A549 treated with CORT108297 at 1 μM for 4 hours (cell line): ENCODE measurements at places on chromosomes 12 and 14. TPM values are rescaled to one million over a fixed set of nuclear protein-coding genes. Genes with fewer than 3 reads are reported as not detected.

The TAS2R46 gene
- 0.08 TPM in 1 of 5 replicates, not detected in the others for total RNA-seq

The KRT75 gene
- 0.13 to 0.21 TPM (median 0.16 TPM) in 5 replicates for total RNA-seq

The RNU4-1 gene
- total RNA-seq: not detected in 5 replicates

The INHBE gene
- total RNA-seq: 0.08 to 0.16 TPM (median 0.10 TPM) in 4 of 5 replicates, not detected in the other

The REC8 gene
- 2.6 to 8.3 TPM (median 4.8 TPM) in 5 replicates for total RNA-seq

The IGFBP6 gene
- 154 to 257 TPM (median 250 TPM) in 5 replicates for total RNA-seq

The ADCY4 gene
- not detected in 5 replicates for total RNA-seq

The BCL7A gene
- total RNA-seq: 9.8 to 12.8 TPM (median 11.5 TPM) in 5 replicates

The EGLN3 gene
- 3.5 to 4.6 TPM (median 4.4 TPM) in 5 replicates for total RNA-seq

The KCNJ8 gene
- 0.29 to 0.57 TPM (median 0.30 TPM) in 5 replicates for total RNA-seq

The PTCSC3 gene
- total RNA-seq: not detected in 5 replicates

The NTF3 gene
- total RNA-seq: not detected in 5 replicates

The BEGAIN gene
- 7.0 to 11.8 TPM (median 9.8 TPM) in 5 replicates for total RNA-seq

The GPR132 gene
- 0.37 to 0.81 TPM (median 0.68 TPM) in 5 replicates for total RNA-seq

The IL22 gene
- not detected in 5 replicates for total RNA-seq

The ITPR2 gene
- total RNA-seq: 1.3 to 2.8 TPM (median 2.1 TPM) in 5 replicates

The GUCY2C gene
- 0.02 TPM in 2 of 5 replicates, not detected in the others for total RNA-seq

The CRACR2A gene
- total RNA-seq: 0.95 to 1.7 TPM (median 1.3 TPM) in 5 replicates

The SMCO3 gene
- 0.04 TPM in 1 of 5 replicates, not detected in the others for total RNA-seq
